ENCODE measurements at places on chromosomes 3 and 15.

DNA sequence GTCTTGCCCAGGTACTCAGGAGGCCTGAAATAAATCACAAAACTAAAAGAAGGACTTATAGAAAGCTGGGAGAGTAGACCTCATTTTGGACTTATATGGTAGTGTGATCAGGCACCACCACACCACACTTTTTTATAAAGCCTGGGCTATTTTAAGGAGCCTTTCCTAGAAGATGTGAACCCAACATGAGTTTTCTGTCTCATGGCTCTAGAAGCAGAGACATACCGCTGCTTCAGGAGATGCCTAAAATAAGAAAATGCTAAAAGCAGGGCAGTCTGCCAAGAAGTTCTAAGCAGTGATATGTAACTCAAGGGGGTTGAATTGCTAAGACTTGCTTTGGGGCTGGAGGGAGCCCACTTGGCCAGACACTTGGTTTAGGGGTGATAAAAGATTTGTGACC lies 49.6 kb downstream of the SUMF1 start:
- no peak for DNase-seq

DNA sequence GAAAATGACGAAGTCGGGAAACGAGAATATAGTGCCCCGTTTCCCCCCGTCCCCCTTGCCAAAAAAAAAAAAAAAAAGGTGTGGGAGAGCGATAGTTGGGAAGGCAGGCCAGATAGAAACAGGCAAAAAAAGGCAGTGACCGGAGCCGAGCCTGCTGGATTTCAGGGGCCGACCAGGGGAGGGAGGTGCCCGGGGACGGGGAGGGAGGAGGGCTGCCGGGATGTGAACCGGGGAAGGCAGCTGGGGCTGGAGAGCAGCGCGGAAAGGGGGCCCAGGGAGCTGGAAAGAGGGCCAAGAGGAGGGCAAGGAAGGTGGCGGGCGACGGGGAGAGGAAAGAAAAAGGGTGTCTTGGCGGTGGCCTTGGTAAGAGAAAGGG lies 837 bp downstream of the LRRN1 start:
- DNase-seq, result peak; percentile 6

DNA sequence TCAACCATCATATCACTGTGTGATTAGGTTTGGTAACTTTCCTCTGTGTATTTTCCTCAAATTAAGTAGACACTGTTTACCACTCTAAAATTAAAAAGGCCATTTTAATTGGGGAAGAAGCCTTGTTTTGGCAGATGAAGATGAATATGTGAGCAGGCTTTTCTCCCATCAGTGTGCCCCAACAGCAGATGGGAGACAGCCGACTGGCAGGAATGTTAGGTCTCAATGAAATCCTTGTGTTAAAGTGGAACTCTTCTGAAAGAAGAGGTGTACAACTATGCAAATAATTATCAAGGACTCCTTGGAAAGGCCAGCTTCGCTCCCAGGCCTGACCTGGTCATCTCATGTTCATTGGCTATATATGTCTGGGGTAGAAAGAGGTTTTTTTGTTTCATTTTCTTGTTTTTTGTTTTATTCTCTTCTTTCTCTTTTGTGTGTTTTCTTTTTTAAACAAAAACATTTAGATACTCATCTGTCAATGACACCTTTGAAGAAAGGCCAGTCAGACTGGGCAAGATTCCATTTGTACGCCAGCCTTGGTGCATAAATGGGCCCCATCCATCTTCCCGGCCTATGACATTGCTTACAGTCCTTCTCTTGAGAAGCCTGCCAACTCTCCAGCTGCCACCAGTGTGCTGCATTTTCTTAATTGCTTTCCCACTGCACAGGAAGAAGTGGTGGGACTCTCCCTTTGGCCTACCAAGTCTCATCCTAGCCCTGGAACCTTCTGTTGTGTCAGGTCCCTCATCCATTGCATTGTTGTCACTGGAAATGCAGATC lies 25.8 kb downstream of the LRTM1 start:
- DNase-seq, result no peak

GRCh38 chr3:130712718-130713423 lies 33.8 kb downstream of the PIK3R4 start:
- no peak for DNase-seq

- no peak for DNase-seq
Measured at GRCh38 chr3:101988596-101988995, 139.3 kb downstream of the NFKBIZ start.

- DNase-seq, result no peak
Measured at GRCh38 chr15:84595660-84596059, 5.1 kb upstream of the ZSCAN2 start.

- no peak for DNase-seq
Measured at GRCh38 chr3:69329892-69330291, 56.0 kb downstream of the FRMD4B start.

GRCh38 chr3:131630097-131630496 lies 127.3 kb upstream of the MRPL3 start:
- no peak for DNase-seq

DNA sequence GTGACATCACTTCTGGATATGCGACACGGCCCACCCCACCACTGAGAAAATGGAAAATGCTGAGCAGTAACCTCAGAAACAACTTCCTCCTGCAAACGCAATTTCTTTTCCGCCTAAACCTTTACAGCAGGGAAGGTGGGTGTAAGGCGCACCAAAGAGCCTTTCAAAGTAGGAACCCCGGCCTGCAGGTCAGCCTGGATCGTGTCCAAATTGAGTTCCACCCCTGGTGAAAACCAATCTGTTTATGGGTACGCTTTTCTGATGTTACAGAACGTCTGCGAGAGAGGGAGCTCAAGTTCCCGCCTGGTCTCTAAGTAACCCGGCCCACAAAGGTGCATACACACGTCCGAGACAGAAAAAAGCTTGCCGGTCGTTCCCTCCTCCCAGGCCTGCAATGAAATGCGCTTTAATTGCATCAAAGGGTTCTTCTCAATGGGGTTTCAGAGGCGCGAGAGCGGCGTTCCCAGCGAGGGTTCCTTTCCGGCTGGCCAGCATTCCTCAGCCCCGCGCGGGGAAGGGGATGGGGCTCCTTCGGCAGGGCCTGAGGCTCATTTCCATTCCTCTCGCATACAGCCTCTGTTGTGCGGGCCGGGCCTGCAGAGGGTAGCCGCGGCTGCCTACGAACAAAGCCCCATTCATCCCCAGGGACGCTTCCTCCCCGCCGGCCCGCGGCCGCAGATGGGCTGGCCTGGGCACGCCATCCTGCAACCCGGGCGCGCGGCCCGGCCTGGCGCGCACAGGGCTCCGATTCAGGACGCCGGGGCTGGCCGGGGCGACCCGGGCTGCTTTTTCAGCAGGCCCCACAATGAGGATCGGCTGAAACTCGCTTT lies 138.1 kb downstream of the TMCO5A start:
- DNase-seq, result peak; percentile 71

GRCh38 chr3:48318713-48319468 lies 14.6 kb downstream of the SPINK8 start:
- DNase-seq, result no peak

DNA sequence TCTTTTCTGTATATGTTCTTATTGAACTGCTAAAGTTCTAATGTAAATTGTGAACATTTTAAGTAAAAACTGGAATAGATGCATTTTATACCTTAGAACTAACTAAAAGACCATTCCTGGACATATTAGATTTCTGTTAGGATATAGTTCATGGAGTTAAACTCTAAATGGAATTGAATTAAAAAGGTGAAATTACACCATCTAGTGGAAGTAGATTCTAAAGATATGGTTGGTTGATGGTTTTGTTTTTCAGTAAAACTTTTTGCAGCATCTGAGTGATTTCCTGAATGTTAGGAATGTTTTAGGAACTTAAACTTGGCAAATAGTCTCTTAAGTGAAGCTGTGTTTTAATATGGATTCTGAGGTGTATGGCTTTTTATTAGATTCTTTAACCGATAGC lies 96.8 kb downstream of the SLMAP start:
- DNase-seq, result no peak

DNA sequence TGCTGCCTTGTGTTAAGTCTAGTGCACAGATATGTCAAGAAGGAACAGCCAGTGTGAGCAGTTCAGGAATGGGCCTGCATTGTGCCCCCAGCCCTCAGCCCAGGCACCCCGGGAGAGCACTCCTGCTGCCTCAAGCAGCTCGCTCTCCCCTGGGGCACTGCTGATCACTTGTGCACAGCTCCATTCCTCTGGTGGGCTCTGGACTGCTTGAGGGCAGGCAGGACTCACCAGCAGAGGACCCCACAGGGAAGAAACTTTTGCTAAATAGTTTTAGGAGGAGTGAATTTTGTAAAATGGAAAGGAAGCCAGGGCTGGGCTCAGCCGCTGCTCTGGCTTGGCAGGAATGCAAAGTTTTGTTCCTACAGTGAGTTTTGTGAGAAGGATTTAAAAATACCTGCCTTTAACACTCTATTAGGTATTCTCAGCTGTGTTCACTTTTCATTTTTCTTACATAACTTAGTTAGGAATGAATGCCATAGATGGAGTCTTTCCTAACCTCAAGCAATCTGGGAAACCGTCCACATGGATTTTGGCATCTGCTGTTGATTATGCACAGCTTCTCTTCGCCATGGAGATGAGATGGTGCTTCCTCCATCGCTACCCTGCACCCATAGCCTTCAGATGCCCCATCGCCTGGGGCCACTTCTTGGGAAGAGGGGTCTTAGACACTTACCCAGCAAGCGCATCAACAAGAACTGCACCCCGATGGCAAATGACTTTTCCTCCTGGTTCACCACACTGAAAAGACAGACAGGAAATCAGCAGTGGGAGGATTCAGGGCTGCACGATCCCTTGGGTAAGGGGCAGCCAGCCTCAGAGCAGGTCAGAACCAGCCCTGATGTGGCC lies 42.3 kb upstream of the RAB6B start:
- DNase-seq, result no peak

DNA sequence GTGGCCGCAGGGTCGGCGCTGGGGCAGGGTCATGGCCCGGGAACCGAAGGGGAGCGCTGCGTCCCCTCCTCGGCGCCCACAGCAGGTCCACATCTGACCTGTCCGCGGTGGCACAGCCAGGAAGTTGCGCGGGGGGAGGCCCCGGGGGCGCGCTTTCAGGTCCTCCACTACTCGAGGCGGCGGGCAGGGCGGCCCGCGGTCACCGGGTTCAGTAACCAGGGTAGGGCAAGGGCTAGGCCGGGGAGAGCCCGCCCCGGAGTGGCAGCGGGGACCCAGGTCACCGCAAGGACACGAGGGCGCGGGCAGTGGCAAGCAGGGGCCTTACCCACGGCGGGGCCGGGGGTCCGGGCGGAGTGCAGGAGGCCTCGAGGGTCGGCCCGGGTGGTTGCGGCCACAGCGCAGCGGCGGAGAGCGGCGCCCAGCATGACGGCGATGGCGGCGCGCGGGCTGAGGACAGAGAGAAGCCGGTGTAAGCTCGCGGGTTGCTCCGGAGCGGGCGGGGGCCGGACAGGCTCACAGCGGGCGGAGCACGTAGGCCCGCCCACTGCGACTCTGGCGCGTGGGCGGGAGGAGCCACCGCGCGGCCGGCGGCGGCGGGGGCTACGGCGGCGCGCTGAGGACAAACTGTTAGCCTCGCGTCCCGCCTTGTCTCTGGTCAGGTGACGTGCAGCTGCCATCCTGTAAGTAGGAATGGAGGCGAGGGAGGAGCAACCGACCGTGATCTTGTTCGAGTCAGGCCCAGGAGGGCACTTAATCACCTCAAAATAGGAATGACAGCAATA lies at the start of gene COX5A:
TSS of gene COX5A (minus strand) at position 484 of the 782 bp plus-strand sequence. CDS start at position 425, 59 bp downstream.
- DNase-seq, result peak; percentile 92

DNA sequence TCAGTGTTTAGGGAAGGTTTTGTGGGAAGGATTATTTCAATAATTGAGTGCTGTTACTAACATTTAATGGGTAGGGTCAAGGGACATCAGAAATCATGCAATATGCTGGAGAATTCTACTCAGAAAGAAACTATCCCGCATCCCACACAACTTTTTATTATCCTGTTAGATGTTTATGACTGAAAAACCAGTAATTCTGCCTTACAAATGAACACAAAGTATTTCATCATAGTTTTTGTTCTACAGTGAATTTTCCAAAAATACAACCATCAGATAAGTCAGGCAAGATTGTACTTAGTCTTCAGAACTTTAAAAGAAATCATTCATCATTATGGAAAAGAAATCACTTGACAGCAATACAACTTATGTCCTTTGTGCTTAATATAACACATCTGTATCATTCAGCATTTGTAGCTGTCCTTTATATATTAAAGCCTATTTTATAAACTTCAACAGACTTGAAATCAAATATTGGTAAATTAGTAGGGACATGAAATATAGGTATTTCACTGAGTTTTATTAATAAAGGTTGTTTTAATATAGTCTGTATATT lies 61.9 kb downstream of the TRPM7 start:
- no peak for DNase-seq

DNA sequence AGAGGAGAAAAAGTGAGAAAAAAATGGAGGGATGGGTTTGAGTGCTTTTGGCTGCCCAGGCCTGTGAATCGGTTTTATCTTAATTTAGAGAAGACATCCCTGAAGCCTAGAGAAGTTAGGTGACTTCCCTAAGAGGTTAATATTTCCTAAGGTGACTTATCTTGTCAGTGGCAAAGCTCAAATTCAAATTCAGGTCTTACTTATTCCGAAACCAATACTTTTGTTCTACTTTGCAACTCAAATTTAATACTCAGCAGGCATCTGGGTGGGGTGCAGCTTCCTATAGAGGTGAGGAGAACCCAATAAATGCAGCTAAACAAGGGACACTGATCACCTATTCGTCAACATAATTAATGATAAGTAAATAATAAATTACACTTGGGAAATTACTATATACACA lies 54.9 kb upstream of the MYRIP start:
- no peak for DNase-seq

GRCh38 chr3:9028134-9028533 lies 64.9 kb upstream of the RAD18 start:
- no peak for DNase-seq

- no peak for DNase-seq
Measured at GRCh38 chr15:84791763-84792162, 25.4 kb upstream of the ALPK3 start.

Measured in NCI-H146 (cell line).